Activated CD4-positive, alpha-beta T cell treated with anti-CD3 and anti-CD28 coated beads for 36 hours (primary cell): ENCODE measurements at places on chromosomes 16 and 17. TPM values are rescaled to one million over a fixed set of nuclear protein-coding genes. Genes with fewer than 3 reads are reported as not detected.

GRCh38 chr16:53043986-53044601, 8.6 kb downstream of the CHD9NB start:
- H3K27me3 ChIP-seq, result no peaks in the 10 kb centered on the region
- no peak overlapping the region for H3K27ac ChIP-seq
- no peak for DNase-seq
- no peak overlapping the region for H3K4me3 ChIP-seq

The SAP30BP gene
- total RNA-seq, result 100.0 TPM

- no peak overlapping the region for H3K27ac ChIP-seq
- H3K4me3 ChIP-seq, result no peak overlapping the region
- DNase-seq, result no peak
- no peaks in the 10 kb centered on the region for H3K27me3 ChIP-seq
- no peaks in the 10 kb centered on the region for H3K36me3 ChIP-seq
Measured at GRCh38 chr17:7747635-7748071, 30.1 kb downstream of the DNAH2 start.

GRCh38 chr17:14068542-14069250, 608 bp upstream of the COX10 start:
- peaks cover 43% of the 10 kb centered on the region for H3K36me3 ChIP-seq
- H3K4me1 ChIP-seq, result peaks cover 52% of the 10 kb centered on the region
- H3K27ac ChIP-seq, result peak overlapping the region; percentile 94
- H3K4me3 ChIP-seq, result peak overlapping the region; percentile 94

The HIGD1B gene
- not detected for total RNA-seq

The TMEM88 gene
- total RNA-seq, result 3.5 TPM

The MPO gene
- total RNA-seq, result 0.07 TPM

DNA sequence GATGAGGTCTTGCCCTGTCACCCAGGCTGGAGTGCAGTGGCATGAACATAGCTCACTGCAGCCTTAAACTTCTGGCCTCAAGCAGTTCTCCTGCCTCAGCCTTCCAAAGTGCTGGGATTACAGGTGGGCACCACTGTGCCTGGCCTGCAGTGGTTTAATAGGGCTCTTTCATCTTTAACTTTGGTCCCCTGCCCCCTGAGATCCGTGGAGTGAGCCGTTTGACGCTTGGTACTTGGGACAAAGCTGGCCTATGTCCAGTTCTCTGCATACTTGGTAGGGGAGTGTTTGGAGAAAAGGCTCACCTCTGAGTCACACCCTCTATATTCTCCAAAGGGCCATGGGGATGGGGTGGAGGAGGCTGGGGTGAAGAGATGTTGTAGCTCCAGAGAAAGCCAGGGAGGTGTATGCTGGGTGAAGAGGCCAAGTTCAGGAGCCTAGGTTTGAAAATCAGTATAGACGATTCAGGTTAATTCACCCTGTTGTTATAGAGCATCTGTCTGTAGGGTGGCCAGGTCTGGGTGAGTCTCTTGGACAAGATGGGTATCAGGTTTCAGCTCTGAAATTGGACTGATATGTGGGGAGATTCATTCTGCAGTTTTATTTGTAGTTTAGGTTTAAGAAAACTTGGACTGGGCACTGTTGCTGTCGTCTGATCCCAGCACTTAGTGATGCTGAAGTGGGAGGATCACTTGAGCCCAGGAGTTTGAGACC, 17.6 kb downstream of the ABCC1 start:
- peaks cover 41% of the 10 kb centered on the region for H3K4me1 ChIP-seq
- H3K36me3 ChIP-seq, result peaks cover 43% of the 10 kb centered on the region
- no peak overlapping the region for H3K27ac ChIP-seq
- no peak overlapping the region for H3K4me3 ChIP-seq

DNA sequence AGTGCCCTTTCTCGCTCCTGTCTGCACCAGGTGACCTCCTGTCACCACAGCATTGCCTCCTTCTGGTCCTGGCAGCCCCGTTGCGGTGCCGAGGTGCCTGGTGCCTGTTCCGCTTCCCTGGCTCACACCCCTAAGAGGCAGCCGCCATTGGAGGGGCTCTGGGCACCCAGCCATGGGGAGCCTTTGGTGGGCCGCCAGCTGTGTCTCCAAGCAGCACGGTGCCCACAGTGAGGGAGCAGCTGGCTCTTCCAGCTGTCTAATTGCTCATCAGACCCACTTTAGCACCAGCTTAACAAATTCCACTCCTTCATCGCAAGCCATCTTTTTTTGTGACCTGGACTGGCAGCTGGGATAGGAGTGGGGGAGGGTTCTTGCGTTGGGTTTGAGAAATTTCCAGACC, 276.1 kb downstream of the SNX29 start:
- no peak for DNase-seq
- H3K36me3 ChIP-seq, result no peaks in the 10 kb centered on the region
- no peaks in the 10 kb centered on the region for H3K4me1 ChIP-seq
- H3K4me3 ChIP-seq, result no peak overlapping the region
- H3K27me3 ChIP-seq, result no peaks in the 10 kb centered on the region
- H3K27ac ChIP-seq, result no peak overlapping the region

DNA sequence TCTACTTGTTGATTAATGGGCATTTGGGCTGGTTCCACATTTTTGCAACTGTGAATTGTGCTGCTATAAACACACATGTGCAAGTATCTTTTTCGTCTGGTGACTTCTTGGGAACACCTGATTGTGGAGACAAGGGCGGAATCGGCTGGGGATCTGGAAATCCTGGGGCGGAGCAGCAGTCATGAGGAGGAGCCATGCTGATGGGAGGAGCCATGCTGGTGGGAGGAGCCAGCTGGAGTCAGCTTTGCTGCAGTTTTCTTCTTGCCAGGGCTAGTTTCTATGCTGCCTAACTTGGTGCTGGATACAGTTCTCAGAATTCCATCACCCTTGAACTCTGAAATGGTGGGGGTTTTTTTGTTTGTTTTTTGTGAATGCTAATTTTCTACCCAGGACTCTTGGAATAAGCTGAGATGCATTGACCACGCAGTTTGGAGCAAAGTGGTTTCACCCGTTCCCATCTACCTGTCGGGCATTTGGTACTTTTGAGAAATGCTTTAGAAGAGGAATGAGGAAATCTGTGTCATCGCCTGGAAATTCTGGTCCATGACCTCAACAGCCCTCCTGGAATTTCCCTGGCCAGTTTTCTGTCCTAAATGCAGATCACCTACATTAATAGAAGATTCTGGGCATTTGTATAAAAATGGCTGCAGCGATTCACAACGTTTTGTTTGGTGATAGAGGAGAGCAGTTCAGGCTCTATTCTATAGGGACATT, 217.4 kb upstream of the ZFHX3 start:
- H3K27ac ChIP-seq, result no peak overlapping the region
- H3K36me3 ChIP-seq, result no peaks in the 10 kb centered on the region
- H3K4me3 ChIP-seq, result no peak overlapping the region
- no peak for DNase-seq
- H3K27me3 ChIP-seq, result no peaks in the 10 kb centered on the region

DNA sequence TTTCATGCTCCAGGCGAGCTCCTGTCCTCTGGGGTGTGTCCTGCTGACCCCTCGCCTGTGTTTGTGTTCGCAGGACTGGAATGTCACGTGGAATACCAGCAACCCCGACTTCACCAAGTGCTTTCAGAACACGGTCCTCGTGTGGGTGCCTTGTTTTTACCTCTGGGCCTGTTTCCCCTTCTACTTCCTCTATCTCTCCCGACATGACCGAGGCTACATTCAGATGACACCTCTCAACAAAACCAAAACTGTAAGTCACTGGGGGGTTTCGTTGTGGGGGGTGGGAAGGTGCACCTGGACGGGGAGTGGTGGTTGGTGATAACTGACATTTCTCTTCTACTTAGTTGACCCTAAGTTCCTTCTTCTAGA, 58.3 kb downstream of the ABCC1 start:
- no peaks in the 10 kb centered on the region for H3K27me3 ChIP-seq
- H3K36me3 ChIP-seq, result peaks cover 42% of the 10 kb centered on the region
- peak overlapping the region; percentile 82 for H3K27ac ChIP-seq
- H3K4me1 ChIP-seq, result peaks cover 16% of the 10 kb centered on the region

DNA sequence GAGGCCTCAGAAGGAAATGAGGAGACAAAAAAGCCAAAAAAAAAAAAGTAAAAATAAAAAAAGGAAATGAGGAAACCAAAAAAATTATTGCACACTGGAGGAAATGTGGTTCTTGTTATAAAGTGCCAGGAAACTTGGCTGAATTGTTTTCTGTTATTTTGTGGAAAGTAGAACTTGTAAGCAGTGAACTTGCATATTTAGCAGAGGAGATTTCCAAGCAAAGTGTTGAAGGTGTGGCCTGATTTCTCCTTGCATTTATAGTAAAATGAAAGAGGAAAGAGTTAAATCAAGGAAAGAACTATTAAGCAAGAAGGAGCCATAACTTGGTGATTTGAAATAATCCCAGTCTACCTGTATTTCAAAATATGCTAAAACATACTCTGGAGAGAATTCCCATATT, 34.1 kb upstream of the CPPED1 start:
- no peak overlapping the region for H3K4me3 ChIP-seq
- peaks cover 3% of the 10 kb centered on the region for H3K4me1 ChIP-seq
- peaks cover 14% of the 10 kb centered on the region for H3K27me3 ChIP-seq
- no peak overlapping the region for H3K27ac ChIP-seq

The TNFRSF17 gene
- total RNA-seq, result not detected

DNA sequence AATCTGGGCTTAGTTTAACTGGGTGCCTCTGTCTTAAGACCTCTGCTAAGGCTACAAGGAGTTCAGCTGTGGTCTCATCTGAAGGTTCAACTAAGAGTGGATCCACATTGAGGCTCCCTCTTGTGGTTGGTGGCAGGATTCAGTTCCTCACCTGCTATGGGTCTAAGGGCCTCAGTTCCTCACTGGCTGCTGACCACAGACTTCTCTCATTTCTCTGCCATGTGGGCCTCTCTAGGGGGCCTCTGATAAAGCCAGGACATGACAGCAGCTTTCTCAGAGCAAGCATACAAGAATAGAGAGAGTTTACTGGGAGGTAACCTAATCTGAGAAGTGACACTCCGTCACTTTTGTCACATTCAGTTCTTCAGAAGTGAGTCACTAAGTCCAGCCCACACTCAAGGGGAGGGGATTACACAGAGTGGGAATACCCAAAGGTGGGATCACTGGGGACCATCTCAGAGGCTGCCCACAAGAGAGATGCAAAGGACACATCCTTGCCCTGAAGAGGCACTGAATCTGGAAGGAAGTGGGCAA, 19.2 kb upstream of the ABAT start:
- H3K36me3 ChIP-seq, result no peaks in the 10 kb centered on the region
- H3K27me3 ChIP-seq, result no peaks in the 10 kb centered on the region
- peaks cover 17% of the 10 kb centered on the region for H3K4me1 ChIP-seq
- no peak overlapping the region for H3K27ac ChIP-seq
- no peak overlapping the region for H3K4me3 ChIP-seq
- DNase-seq, result peak; percentile 74

DNA sequence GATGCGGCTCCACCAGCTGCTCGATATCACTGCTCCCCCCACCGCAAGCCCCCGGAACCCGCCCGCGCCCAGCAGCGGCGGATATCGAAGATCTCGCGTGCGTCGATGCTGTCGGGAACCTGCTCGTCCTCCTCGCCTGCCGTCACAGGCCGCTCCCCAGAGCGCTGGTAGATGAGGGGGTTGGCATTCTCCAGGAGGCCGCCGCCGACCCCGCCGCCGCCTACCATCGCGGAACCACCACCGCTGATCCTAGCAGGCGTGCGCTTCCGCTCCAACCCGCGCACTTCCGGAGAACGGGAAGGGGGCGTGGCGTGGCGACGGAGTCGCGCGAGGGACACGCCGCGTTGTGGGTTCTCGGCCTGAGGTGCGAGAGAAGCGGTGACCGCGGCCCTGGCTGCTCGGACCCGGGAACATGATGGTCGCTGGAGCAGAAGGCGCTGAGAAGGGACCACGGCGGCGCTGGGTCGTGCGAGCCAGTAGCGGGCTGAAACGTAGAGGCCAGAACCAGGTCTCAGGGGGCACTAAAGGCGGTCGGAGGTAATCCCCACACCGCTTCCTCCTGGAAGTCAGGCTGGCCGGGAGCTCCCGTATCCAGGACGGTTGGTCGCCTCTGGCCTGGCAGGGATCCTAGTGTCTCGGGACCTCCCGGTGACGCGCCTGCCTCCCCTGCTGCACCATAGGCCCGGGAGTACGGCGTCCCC, at the start of gene CIAO2B:
CIAO2B (minus strand) TSS at position 265 of the 701 bp plus-strand sequence; CDS start at position 227, 38 bp downstream.
- H3K4me3 ChIP-seq, result peak within 1 kb of the TSS; percentile 99
- peaks cover 57% of the 10 kb centered on the region for H3K4me1 ChIP-seq
- H3K27me3 ChIP-seq, result no peaks in the 10 kb centered on the region

The GPR179 gene
- total RNA-seq, result 0.07 TPM

- H3K27ac ChIP-seq, result no peak overlapping the region
- H3K4me3 ChIP-seq, result no peak overlapping the region
- no peak for DNase-seq
Measured at GRCh38 chr17:72184805-72185204, 64.0 kb downstream of the SOX9 start.

DNA sequence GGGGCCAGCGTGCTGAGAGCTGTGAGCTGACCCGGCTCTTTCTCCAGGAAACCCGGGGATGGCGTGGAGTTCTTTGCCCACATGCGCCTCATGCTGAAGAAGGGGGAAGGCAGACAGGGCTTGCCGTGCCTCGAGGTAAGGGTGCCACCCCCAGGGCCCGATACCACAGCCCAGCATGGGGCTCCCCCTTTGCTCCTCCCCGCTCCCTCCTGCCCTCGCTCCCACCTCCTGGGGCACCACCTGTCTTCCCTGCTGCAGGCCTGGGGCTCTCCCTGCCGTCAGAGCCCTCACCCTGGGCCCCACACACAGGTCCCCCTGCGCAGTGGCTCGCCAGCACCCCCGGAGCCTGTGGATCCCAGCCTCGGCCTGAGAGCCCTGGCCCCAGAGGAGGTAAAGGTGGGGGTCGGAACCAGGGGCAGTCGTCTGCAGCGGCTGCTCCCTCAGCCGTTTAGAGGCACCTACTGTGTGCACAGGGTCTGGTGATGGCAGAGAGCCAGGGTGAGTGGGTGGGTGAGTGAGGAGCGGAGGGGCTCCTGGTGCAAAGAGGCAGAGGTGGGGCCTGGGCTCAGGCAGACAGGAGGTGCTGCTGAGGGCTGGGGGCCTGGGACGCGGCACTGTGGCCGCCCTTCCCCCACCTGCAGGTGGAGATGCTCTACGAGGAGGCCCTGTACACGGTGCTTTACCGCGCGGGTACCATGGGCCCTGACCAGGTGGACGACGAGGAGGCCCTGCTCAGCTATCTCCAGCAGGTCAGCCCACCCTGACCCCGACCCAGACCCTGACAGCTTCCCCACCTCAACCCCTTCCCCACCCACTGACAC, 5.6 kb downstream of the BAIAP3 start:
- no peaks in the 10 kb centered on the region for H3K36me3 ChIP-seq
- H3K27ac ChIP-seq, result no peak overlapping the region
- no peak overlapping the region for H3K4me3 ChIP-seq
- H3K27me3 ChIP-seq, result peaks cover 9% of the 10 kb centered on the region
- H3K4me1 ChIP-seq, result peaks cover 17% of the 10 kb centered on the region

The NTN3 gene
- not detected for total RNA-seq

GRCh38 chr16:80707686-80708085, 96.7 kb downstream of the CDYL2 start:
- H3K36me3 ChIP-seq, result peaks cover 3% of the 10 kb centered on the region
- no peak overlapping the region for H3K4me3 ChIP-seq
- no peak overlapping the region for H3K27ac ChIP-seq
- H3K27me3 ChIP-seq, result no peaks in the 10 kb centered on the region
- peaks cover 2% of the 10 kb centered on the region for H3K4me1 ChIP-seq

The OR1F1 gene
- total RNA-seq, result not detected

The KCNG4 gene
- total RNA-seq, result not detected

The KRTAP3-1 gene
- total RNA-seq, result not detected

The CCL16 gene
- not detected for total RNA-seq

The CDK3 gene
- 5.6 TPM for total RNA-seq

The PMFBP1 gene
- 0.64 TPM for total RNA-seq

- DNase-seq, result no peak
- peaks cover 5% of the 10 kb centered on the region for H3K36me3 ChIP-seq
- peaks cover 27% of the 10 kb centered on the region for H3K4me1 ChIP-seq
Measured at GRCh38 chr16:81443688-81444447, 740 bp upstream of the CMIP start.
